ENCODE measurements at places on chromosomes 2 and 18. TPM values are rescaled to one million over a fixed set of nuclear protein-coding genes. Genes with fewer than 3 reads are reported as not detected.

Gene IDH1
- 52.2 TPM for total RNA-seq

Gene SEPTIN2
- total RNA-seq, result 238 TPM

Gene CHN1
- total RNA-seq, result 10.8 TPM

Gene C2orf66
- total RNA-seq, result not detected

Gene CREG2
- total RNA-seq, result 2.8 TPM

Gene HOXD1
- total RNA-seq, result 2.0 TPM

Gene LYPD6
- total RNA-seq, result 2.9 TPM

Gene LOXL3
- 14.8 TPM for total RNA-seq
